Posterior vena cava (tissue), 2 donors: ENCODE measurements at places on chromosomes 13 and 19. TPM values are rescaled to one million over a fixed set of nuclear protein-coding genes. Genes with fewer than 3 reads are reported as not detected.

DNA sequence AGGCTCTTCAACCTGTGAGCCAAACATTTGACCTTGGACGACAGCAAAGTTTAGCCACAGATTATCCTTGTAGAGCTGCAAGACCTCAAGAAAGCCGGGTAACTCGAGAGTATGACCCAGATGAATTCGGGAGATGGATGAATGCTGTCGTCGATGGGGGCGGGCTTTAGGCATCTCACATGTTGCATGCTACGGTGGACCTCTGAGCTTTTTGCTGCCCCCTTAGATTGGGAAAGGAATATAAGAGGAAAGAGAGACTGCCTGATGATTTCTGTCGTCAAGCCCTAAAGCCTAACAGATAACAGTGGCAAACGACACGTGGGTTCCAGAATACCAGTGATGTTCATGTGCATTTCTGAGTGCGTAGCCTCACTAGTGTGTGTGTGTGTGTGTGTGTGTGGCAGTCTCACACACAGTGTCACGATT, 730 bp upstream of the ABCC4 start:
- no peak for DNase-seq

- DNase-seq, result peak; percentile 92
Measured at GRCh38 chr19:13104360-13104847, 1.7 kb upstream of the LYL1 start.

DNA sequence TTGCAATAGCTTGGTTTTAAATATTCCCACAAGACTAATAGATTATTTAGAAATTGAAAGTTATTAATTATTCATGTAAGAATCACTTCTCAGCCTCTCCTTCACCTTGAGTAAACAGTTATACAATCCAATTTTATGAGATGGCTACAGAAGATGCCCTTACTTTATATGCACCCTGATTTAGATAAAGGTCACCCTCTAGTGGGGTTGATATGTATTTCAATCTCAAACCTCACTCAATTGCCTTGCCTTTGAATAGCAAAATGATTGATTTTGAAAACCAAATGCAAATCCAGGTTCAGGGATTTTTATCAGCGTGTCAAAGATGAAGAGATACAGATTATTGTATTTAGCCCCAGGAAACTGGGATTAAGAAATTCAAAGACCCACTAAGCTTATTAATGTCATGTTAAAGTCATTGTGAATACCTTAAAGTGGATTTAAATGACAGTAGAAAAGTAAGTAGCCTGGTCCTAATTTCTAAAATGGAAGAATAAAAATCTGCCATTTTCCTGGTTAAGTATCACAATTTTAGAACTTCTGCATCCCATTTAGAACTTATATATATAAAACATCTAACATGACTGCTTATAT, 305.1 kb downstream of the ITGBL1 start:
- DNase-seq, result no peak

GRCh38 chr13:27375686-27376326, 48.6 kb upstream of the GTF3A start:
- DNase-seq, result no peak

DNA sequence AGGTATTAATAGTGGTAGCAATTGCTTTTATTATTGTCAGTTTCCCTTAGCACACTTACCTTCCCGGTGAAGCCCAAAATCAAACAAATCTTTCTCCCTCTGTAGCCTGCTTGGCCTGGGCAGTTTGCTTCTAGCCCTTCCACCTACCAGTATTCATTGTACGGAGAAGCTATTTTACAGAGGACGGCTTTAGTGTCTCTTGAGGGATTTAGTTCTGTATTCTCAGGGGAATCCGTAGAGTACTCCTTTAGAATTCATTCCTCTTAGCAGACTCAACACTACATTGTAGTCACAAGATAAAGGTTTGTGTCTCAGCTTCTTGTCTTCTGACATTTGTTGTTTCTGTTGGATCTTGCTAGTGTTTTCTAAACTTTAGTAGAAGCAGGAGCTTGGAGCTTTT, 24.1 kb upstream of the WTIP start:
- DNase-seq, result no peak

GRCh38 chr13:39468306-39468705, 134.7 kb downstream of the LHFPL6 start:
- DNase-seq, result no peak

DNA sequence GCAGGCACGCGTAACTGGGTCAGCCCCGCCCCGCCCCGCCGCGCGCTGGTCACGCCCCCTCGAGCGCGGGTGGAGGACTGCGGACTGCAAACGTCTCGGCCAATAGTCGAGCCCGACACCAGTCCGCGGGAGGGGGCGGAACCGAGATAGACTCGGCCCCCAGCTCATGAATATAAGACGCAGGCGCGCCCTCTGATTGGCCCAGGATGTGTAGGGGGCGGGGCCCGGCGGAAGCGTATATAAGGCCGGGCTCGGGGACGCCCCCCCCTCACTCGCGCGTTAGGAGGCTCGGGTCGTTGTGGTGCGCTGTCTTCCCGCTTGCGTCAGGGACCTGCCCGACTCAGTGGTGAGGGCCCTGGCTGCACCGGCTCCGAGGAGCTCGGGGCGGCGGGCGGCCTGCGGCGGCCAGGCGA, at the start of gene CIRBP:
Gene CIRBP (plus strand): TSS at position 268 of the 413 bp plus-strand sequence. CDS start 1,602 bp downstream, outside the sequence.
- peak; percentile 100 for DNase-seq

DNA sequence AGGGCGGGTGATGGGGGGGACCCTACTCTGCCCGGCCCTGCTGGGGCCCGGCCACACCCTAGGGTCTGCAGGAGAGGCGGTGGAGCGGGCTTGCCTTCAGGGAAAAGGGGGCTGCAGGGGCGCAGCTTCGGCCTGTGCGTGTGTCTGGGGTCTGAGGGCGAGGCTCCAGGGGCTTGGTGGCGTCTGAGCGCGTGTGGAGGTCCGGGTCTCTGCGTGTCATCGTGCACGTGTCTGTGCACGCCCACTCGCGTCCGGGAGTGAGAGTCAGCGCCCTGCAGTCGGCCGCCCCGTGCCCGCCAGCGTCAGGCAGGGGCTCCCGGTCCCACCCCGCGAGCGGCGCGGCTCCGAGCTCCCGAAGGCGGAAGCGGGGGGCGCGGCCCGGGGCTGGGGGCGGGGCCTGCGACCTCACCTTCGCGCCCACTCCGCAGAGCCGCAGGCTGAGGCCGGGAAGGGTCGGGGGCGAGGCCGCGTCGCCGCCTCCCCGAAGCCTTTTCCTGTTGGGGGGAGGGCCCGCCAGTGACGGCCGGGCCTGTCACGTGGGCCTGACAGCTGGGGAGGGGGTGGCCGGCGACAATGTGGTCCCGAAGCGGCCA, at the start of gene ARHGAP45:
Gene ARHGAP45 (plus strand): TSS at position 420 of the 593 bp plus-strand sequence. CDS start 239 bp downstream, outside the sequence.
- DNase-seq, result no peak

DNA sequence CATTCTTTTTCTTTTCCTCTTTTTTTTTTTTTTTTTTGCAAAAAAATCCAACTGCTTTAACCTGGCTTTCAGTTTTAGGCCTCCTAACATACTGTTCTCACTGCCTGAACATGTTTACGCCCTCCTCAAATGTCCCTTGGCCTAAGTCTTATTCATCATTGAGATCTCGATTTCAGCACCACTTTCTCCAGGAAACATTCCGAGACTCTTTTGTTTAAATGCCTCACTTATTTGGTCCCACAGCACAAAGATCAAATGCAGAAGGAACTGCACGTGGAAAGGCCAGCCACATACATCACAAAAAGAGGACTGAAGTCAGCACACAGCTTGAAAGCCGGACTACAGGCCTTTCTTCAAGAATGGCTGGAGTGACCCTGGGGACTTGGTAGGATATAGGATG, 79.2 kb upstream of the POMP start:
- no peak for DNase-seq

- no peak for DNase-seq
Measured at GRCh38 chr19:39408392-39409207, 2.0 kb downstream of the ZFP36 start.

- DNase-seq, result no peak
Measured at GRCh38 chr13:63287926-63288325, 1872.3 kb upstream of the PCDH20 start.

- DNase-seq, result no peak
Measured at GRCh38 chr13:105089858-105090643, 1445.4 kb downstream of the EFNB2 start.

- DNase-seq, result peak; percentile 31
Measured at GRCh38 chr19:33740811-33741396, 55.8 kb upstream of the KCTD15 start.

DNA sequence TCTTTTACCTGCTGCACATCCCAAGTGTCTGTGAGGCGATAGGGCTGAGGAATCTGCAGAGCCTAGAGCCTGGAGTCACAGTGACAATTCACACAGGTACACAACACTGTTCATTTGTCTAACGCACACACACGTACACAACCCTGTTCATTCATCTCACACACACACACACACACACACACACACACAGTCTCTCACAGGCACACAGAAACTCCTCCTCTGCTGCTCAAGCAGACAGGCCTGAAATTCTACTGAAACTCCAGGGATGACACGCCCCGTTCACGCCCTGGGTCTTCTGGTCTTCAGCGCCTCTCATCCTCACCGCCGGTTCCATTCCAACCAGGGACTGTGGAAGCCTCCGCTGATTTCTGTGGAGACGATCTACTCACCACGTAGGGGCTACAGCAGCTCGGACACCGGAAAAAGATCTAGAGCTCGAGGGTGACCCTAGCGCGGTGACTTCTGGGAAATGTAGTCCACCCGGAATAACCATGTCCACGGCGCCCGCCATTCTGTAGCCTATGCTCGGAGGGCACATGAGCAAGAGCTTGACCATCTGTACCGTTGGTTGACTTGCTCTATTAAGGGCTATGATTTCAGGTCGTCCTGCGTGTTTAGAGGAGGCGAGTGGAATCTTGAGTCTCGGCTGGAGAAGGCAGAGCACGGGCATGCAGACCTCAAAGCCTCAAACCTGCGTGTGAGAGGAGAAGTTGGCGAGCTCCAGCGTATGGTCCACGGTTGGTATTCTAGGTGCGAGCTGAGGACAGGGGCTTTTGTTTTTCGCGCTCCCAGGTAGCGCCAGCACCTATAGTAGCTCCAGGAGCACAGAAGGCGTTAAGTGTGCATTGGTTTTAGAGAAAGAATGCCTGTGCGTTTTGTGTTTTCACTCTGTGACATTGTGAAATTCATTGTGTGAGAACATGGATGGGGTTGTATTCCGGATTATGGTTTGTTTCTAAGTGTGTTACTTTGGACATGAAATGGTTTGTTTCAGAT, 33.4 kb downstream of the ZNF45 start:
- DNase-seq, result peak; percentile 92

DNA sequence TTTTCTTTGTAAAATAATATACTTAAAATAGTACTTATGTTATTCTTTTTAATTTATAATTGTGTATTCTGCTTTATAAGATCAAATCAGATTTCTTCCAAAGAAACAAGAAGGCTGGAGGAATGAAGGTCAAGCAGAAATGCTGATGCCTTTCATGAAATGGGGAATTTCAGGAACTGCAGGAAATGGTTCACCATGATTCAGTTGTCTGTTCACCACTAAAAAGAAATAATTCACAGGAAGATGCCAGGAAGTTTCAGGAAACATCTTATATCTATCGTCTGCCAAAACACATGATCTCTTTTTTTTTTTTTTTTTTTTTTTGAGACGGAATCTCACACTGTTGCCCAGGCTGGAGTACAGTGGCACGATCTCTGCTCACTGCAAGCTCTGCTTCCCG, 15.7 kb upstream of the SCEL start:
- DNase-seq, result no peak

GRCh38 chr13:70960841-70961443, 852.7 kb upstream of the KLHL1 start:
- no peak for DNase-seq

GRCh38 chr19:14494910-14495671, 836 bp downstream of the GIPC1 start:
- DNase-seq, result no peak

PTH2 gene
- total RNA-seq, result not detected

S1PR4 gene
- total RNA-seq, result 3.1 TPM

OR7E24 gene
- total RNA-seq, result not detected

KIR3DL1 gene
- total RNA-seq, result not detected

LMTK3 gene
- 0.19 TPM for total RNA-seq

PSG7 gene
- total RNA-seq, result not detected

CACNG7 gene
- not detected for total RNA-seq

PCDH20 gene
- total RNA-seq, result 20.9 TPM

ZC3H4 gene
- 39.5 TPM for total RNA-seq

NALCN gene
- 18.9 TPM for total RNA-seq

GIPC3 gene
- total RNA-seq, result 14.6 TPM
